Activated T-helper 1 cell treated with anti-CD3 and anti-CD28 coated beads, Interleukin-12 subunit alpha, Interleukin-12 subunit beta, Interleukin-2, Interleukin-4 antibody, amounts not matched to agents 30 ng/mL and 10 ng/mL and 1 ng/mL, durations not matched to agents 14 hours and 24 hours and 36 hours (primary cell): ENCODE measurements at places on chromosomes 13 and 19.

DNA sequence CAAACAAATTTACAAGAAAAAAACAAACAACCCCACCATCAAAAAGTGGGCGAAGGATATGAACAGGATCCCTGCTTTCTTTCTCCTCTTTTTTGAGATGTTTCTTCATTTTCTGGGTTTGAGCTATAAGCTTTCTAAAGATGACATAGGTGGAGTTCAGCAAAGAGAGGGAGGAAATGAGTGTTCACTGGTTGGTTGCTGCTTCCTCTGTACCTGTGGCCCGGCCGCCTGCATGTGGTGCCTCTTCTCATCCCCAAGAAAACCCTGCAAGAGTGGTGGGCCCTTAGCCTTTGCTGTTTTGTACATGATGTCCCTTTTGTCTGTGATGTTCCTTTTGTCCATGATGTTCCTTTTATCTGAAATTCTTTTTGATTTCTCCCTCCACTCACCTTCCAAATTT, 178.4 kb upstream of the SERP2 start:
- DNase-seq, result no peak

- DNase-seq, result no peak
Observed at GRCh38 chr19:5953030-5953589, 24.8 kb downstream of the RANBP3 start.

GRCh38 chr19:3073159-3073563, 10.9 kb upstream of the TLE5 start:
- DNase-seq, result no peak

DNA sequence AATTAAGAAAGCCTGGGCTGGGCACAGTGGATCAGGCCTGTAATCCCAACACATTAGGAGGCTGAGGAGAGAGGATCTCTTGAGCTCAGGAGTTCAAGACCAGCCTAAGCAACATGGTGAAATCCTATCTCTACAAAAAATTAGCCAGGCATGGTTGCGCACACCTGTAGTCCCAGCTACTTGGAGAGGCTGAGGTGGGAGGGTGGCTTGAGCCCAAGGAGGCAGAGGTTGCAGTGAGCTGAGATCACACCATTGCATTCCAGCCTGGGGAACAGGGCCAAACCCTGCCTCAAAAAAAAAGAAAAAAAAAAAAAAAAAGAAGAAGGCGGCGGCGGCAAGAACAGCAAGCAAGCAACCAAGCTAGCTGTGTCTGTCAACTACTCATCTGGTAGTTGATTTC, 26.7 kb downstream of the TSC22D1 start:
- no peak for DNase-seq

DNA sequence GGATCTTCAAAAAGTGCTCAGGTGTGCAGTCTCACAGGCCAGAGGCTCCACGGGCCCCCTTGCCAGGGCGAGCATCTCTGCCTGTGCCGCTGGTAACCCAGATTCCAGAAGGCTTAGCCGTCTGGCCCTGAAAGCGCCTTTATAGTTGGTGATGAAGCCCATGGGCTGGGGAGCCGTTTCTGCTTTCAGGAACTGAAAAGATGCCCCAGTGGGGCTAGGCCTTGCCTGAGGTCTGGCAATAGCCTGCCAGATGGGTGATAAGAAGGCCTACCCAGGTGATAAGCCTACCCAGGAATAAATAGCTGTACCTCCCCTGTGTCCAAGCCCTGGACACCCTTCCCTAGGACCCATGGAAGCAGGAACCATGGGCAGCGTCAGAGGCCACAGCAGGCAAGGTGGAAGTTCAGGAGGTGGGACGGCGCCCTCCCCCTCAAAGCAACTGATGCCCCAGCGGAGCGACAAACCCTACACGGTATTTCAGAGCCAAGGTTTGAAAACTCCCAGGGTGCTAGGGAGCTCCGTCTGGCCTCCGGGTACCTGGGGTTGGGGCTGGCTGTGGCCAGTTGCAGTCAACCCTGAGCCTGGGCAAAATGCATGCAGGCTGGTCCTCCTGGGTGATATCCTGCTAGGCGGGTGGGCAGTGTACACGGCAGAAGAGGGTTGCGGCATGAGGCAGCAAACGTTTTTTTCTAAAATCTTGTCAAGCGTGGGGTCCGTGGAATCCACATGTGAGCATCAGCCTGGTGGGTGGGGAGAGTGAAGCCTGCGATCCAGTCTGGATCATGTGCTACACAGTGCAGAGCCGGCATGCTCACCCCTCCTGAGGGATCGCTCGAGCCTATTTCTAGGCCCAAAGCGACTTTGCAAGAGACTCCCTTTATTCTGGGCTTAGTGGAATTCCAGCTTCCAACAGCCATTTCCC, 45.3 kb downstream of the ACTN4 start:
- no peak for DNase-seq

DNA sequence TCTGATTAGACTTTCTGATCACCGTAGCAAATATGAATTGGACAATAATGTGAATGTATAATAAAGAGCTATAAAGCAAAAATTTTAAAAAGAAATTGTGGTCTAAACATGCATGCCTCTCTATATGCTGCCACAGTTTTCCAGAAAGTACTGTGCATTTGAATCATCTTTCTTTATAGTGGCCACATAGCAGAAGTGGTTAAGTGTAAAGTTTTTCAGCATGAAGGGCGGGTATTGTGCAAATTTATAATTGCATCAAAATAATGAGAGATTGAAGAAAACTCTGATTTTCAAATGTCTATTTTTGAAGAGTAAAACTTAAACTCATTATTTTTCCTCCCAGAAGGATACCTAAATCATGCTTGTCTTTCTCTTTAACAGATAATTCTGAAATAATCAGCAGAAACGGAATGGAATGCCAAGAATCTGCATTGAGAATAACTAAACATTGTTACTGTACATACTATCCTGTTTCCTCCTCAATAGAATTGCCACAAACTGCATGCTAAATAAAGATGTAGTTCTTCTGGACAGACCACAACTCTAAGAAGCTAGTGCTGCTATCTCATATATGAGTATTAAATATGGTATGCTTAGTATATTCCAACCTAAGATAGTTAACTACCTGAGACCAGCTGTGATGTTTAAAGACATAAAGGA, 42.9 kb upstream of the RAP2A start:
- no peak for DNase-seq

DNA sequence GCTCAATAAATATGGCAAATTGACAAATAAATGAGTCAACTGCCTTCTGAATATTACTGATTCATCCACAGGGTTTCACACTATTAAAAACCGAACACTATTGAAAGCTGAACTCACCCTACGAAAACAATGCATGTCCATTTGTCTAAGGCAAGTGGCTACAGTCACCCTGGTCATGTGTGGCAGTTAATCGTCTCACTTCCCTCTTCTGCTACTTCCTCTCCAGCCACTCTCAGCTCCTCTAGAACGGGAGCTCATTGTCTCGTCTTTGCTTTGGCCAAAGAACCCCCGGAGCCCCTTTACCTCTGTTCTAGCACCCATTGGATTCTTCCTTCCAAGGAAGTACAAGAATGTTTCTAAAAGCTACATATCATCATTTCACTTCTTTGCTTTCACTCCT, 74.4 kb upstream of the ZNF599 start:
- no peak for DNase-seq

- no peak for DNase-seq
Observed at GRCh38 chr19:20969498-20969897, 46.4 kb downstream of the ZNF85 start.

- no peak for DNase-seq
Observed at GRCh38 chr13:34224877-34225276, 406.9 kb downstream of the RFC3 start.

- DNase-seq, result no peak
Observed at GRCh38 chr13:46278474-46278873, 66.7 kb downstream of the LRRC63 start.

DNA sequence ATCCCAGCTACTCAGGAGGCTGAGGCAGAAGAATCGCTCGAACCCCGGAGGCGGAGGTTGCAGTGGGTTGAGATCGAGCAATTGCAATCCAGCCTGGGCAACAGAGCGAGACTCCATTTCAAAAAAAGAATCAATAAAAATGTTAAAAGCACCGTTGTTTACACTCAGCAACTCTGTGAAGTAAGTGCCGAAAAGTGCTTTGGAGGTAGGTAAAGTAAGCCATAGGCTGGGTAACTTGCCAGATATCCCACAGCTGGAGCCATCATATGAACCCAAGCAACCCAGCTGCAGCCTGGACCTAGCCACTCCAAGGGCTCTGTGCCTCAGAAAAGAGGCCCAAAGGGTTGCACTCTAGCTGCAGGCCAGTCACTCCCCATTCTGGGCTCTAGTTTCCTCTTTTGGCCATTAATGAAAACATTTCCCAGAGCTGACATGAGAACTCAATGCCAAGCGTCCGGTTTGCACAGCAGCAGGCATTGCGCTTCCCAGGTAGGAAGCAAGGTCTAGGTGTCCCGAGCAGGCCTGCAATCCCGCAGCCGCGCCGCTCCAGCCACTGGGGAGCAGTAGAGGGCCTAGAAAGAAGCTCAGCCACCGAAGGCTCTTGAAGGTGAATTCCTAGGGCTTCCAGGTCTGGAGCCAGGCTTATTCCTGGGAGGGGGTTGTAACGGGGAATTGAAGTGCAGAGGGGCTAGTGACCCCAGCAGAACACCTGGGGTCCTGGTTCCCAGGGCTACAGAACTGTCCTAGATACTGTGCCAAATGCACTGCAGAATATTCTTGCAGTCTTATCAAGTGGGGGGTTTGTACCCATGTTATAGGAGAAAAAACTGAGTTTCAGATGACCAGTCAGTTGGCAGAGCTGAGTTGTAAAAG, 4.1 kb upstream of the CD79A start:
- DNase-seq, result peak; percentile 49

DNA sequence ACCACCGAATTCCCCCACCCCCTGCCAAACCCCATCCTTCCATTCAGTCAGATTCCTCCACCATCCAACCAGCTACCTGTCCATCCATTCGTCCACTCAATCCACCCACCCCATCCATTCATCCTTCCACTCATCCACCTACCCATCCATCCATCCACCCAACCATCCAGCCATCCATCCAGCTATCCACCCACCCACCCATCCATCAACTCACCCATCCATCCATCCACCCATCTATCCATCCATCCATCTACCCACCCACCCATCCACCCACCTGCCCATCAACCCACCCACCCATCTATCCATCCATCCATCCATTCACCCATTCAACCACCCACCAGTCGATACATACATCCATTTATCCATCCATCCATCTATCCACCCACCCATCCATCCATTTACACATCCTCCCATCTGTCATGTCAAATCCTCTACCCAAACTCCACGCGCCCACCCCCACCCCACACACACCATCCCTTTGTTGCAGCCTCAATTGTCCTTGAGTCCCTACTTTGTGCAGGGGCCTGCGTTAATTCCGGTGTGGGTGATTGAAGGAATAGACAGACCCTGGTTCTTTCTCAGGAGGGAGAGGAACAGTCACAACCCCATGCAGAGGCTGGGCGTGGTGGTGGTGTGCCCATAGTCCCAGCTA, 5.3 kb upstream of the SLC5A5 start:
- no peak for DNase-seq

- no peak for DNase-seq
Observed at GRCh38 chr13:77999746-78000145, 81.1 kb upstream of the EDNRB start.

- DNase-seq, result peak; percentile 25
Observed at GRCh38 chr19:2290441-2291184, 8.6 kb upstream of the PEAK3 start.

DNA sequence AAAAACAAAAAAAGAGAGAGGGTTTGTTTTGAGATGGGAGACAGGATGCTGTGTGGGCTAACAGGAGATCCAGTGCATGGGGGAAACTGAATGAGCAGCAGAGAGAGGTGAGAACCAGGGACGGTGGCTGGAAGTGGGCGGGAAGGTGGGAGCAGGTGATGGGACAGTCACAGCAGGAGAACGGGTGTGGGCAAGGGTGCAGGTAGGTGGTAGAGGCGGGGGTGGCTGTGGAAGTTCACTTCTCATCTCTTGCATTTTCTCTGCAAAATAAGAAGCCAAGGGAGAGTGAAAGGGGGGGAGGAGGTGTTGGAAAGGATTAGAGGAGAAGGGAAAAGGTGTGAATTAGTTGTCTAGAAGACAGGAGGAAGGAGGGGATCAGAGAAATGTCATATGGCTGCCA, 21.9 kb downstream of the FBXO17 start:
- no peak for DNase-seq

- DNase-seq, result no peak
Observed at GRCh38 chr13:113001241-113002140, 32.5 kb downstream of the MCF2L start.

- no peak for DNase-seq
Observed at GRCh38 chr19:52206481-52206880, 16.6 kb downstream of the PPP2R1A start.

GRCh38 chr19:12777217-12778016, 2.1 kb upstream of the HOOK2 start:
- peak; percentile 78 for DNase-seq

DNA sequence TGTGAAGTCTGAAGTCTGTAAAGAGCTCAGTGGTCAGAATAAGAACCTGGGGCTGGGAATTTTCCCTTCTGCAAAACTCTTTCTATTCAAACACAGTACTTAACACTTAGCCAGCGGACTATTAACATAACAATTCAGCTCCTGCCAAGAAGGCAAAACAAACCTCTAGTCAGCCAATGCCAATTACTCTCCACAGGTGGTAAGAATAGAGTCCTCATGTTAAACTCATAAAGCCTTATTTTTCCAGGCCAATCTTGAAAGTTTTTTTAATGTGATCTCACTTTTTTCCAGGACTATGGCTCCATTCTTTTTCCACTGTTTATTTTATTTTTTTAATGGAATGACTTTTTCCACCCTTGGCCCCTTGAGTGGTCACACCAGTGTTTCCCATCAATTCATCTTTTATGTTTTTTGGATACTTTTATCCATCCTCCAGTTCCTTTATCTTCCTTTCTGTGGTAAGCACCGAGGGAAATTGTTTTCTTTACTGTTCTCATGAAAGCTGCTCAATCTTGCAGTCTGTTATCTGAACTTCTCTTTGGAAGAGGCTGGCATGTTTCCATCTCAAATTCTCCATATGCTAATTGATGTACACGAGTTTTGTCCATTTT, 217.3 kb downstream of the LHFPL6 start:
- no peak for DNase-seq

DNA sequence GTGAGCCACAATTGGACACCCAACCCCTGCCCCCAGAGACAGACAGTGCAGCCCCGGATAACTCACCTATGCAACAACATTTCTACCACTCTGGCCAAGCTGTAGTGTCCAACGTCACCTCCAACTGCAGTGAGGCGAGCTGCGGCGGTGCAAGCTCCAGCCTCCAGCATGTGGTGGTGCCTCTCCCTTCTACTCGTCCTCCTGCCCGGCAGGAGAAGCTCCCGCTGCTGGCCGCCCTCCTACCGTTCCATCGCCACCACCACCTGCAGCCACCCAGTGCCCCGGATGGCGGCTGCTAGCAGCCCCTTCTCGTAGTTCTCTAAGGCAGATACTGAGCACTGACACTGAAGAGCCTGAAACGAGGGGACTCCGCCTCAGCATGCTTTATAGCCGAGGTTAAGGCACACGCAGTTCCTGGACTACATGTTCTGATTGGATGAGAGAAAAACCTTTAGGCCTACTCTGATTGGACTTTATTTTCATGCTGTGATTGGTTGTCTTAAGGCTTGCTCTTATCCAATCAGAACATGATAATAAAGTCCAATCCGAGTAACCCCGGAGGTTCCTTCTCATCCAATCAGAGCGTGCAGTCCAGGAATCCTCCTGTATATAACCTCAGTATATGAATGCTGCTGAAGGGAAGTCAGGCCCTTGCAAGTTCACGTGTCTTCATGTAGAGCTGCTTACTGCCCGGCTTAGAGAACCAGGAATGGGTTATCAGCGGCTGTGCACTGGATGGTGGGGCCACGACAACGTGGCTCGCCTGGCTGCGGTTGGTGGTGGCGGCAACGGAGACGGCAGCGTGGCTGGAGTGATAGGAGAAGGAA, 63.5 kb downstream of the TUBA3C start:
- DNase-seq, result no peak
